ENCODE measurements at places on chromosomes 4 and X.

DNA sequence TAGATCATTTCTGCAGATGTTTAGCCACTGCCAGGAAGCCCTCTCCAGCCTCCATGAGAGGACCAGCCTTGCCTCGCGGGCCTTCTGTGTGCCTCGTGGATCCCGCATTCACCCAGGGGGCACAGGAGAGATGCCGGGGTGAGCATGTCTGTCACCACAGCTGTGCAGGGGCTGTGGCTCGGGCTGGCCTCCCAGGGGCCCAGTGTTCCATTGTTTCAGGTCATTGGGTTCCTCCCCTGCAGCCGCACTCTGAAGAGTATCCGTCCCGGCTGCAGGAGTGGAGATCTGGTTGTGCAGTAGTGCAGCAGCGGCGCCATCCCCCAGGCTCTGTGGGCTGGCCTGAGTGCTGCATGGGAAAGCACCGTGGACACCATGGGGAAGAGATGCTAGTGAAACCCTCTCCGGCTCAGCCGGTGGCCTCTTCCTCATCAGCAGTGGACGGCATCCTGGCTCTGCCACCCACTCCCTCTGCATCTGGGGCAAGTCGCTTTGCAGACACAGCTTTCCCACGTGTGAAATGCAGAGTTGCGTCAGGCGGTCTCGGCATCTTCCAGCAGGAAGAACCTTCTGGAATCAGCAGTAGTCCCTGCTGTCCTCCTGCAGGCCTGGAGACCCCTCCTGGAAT lies 29.1 kb downstream of the TBC1D14 start:
- no peak for DNase-seq

DNA sequence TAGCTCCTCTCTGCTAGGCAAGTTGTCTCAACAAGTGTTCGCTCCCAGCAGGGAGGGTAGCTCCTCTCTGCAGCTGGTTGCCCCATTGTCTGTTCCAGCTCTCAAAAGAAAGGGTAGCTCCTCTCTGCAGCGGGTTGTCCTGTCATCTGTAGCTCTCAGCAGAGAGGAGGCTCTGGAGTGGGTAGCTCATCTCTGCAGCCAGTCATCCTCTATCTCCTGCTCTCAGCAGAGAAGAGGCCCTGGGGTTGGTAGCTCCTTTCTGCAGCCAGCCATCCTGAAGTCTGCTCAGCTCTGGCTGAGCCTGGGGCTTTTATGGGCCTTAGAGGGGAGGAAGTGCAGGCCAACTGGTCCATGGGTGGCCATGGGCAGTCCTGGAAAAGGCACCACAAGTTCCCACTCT lies 342.7 kb downstream of the PTTG2 start:
- DNase-seq: no peak

GRCh38 chr4:174422893-174423256 lies 99.4 kb downstream of the HPGD start:
- no peak for DNase-seq

GRCh38 chr4:129498626-129499025 lies 402.7 kb downstream of the C4orf33 start:
- DNase-seq: no peak

- DNase-seq: no peak
Observed at GRCh38 chr4:139005774-139006173, 9.8 kb upstream of the NOCT start.

DNA sequence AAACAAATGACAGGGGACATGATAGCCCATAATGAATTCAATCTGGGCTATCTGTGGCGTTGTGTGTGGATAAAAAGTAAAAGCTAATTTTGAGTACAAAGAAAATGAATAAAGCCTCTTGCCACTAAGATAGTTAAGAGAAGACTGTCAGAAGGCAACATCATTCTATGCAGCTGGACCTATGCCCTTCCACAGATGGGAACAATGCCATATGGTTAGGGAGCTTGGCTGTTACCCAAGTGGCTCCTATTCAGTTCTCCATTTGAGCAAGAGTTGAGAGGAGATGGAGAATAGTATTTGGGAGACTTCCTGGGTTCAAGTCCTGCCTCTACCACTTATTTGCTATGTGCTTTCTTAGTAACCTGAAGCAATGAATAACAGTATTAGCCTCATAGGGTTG lies 107.7 kb downstream of the ANXA3 start:
- DNase-seq: no peak

Data from stimulated activated CD4-positive, alpha-beta T cell treated with anti-CD3 and anti-CD28 coated beads, Interleukin-12 subunit alpha, Interleukin-12 subunit beta, amount 100 ng/mL, for 24 hours (primary cell).